T-cell (primary cell): ENCODE measurements at places on chromosomes 11 and 22. TPM values are rescaled to one million over a fixed set of nuclear protein-coding genes. Genes with fewer than 3 reads are reported as not detected.
A peak's percentile ranks its signal among the peaks of the same experiment; 100 is the strongest.

Gene OR8D1
- total RNA-seq = not detected

Gene OR52H1
- 0.25 TPM for total RNA-seq

DNA sequence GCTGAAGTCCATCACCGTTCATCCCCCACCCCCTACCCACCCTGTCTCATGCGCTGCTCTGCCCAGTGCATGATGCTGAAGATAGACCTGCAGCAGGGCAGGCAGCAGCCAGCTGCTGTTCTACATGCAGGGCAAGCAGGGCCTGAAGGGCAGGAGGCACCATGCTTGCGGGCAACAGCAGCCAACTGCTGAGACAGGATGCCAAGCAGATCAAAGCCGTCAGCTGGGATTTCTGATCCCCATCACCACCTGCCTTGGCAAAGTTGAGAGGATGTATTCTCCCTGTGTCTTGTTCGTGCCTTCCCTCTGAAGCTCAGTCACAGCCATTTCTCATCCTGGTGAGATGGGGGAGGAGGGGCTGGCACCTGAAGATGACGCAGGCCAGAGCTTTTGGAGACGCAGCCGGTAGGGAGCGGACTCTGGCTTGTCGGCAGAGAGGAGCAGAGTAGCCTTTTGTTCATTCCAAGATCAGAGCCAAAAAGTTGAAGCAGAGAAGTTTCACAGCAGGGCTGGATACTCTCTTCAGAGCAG, 227.0 kb downstream of the GRIK4 start:
- no peak overlapping the region for H3K27ac ChIP-seq
- H3K27me3 ChIP-seq = peaks cover 26% of the 10 kb centered on the region
- H3K36me3 ChIP-seq = no peaks in the 10 kb centered on the region
- no peak overlapping the region for H3K4me3 ChIP-seq
- no peak for DNase-seq

DNA sequence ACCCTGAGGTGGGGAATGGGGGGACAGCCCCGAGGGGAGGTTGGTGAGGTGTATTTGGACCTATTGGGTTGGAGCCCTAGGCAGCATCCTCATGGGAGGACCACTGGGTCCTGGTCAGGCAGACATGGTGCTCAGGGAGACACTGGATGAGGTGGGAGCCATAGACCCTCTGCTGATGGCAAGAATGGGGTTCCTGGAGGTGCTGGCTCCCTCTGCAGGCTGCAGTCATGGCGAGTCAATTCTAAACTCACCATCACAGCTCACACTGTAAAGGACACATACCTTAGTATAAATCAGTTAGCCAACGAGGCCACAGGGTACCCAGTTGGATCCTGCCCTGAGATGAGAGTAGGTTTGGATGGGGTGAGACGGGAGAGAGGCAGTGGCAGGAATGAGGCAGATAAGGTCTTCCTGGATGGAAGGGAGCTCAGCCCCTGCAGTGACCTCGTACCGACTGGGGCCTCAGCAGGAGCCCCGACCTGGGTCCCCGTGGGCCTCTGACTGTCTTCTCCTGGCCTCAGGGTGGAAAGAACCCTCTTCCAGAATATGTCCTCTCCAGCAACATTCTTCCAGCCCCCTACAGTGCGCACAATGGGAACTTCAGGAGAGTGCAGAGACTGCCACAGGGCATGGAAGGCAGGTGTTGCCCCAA, 1.7 kb upstream of the GAB4 start:
- peaks cover 49% of the 10 kb centered on the region for H3K27me3 ChIP-seq
- no peak overlapping the region for H3K4me3 ChIP-seq
- H3K4me1 ChIP-seq = no peaks in the 10 kb centered on the region
- H3K36me3 ChIP-seq = no peaks in the 10 kb centered on the region

Gene OR8A1
- total RNA-seq = not detected

- peaks cover 3% of the 10 kb centered on the region for H3K36me3 ChIP-seq
- H3K27me3 ChIP-seq = no peaks in the 10 kb centered on the region
- DNase-seq = no peak
- H3K4me3 ChIP-seq = peak overlapping the region; percentile 95
Measured at GRCh38 chr22:35649026-35649553, 844 bp downstream of the APOL6 start.

DNA sequence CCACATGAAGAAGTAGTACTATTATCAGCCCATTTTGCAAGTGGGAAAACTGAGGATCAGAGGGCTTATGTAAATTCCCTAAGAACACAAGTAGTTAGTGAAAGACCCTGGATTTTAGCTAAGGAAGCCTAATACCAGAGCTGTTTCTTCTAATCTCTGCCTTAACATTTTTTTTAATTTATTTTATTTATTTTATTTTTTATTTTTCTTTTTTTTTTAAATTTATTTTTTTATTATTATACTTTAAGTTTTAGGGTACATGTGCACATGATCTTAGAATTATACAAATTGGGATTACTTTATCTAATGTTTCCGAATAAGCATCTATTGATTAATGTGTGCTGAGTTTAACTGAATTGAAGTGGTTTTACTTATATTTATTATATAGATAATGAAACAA, 1015.3 kb downstream of the LRRC4C start:
- no peaks in the 10 kb centered on the region for H3K27me3 ChIP-seq
- H3K27ac ChIP-seq = no peak overlapping the region
- no peaks in the 10 kb centered on the region for H3K36me3 ChIP-seq
- no peak for DNase-seq
- H3K4me1 ChIP-seq = no peaks in the 10 kb centered on the region

DNA sequence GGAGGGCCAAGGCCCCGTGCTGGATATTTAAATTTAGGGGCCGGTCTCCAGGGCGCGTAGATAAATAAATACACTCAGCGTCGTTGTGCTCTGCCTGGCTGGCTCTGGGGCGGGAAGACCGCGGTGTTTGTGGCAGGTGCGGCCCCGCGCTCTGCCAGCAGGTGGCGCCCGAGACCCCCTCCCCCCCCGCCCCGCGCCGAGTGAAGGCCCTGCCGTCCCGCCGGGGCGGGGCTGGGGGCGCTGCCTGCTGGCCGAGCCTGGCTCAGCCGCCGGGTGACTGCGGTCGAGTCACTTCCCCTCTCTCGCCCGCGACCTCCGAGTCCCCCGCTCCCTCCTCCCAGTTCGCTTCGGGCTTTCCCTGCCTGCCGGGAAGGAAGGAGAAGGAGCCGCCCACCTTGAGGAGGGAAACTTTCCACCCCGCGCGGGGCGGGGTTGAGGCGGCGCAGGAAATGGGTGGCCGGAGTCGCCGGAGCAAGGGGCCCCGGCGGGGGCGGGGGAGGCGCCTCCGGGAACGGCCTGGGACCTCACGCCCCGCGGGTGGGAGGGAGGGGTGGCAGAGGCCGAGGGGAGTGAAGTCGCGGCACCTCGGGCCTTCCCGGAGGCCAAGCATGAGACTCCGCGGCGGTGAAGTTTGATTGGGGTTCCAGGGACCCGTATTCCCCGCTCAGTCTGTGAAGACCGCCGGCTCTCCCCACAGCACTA, 1.6 kb upstream of the EHBP1L1 start:
- peak overlapping the region; percentile 83 for H3K4me3 ChIP-seq
- H3K27me3 ChIP-seq = no peaks in the 10 kb centered on the region
- peak overlapping the region; percentile 86 for H3K27ac ChIP-seq
- peaks cover 81% of the 10 kb centered on the region for H3K4me1 ChIP-seq
- DNase-seq = peak; percentile 68

GRCh38 chr11:119332111-119332765, 2.1 kb upstream of the RNF26 start:
- no peaks in the 10 kb centered on the region for H3K27me3 ChIP-seq
- peaks cover 2% of the 10 kb centered on the region for H3K36me3 ChIP-seq
- H3K27ac ChIP-seq = no peak overlapping the region
- peaks cover 20% of the 10 kb centered on the region for H3K4me1 ChIP-seq
- DNase-seq = no peak

Gene OR6A2
- not detected for total RNA-seq

GRCh38 chr11:66311470-66311964, 5.3 kb downstream of the CD248 start:
- peak overlapping the region; percentile 92 for H3K27ac ChIP-seq
- no peaks in the 10 kb centered on the region for H3K36me3 ChIP-seq
- H3K4me3 ChIP-seq = peak overlapping the region; percentile 54
- no peak for DNase-seq
- peaks cover 17% of the 10 kb centered on the region for H3K27me3 ChIP-seq

GRCh38 chr11:65672180-65672860, 9.6 kb upstream of the RELA start:
- H3K36me3 ChIP-seq = no peaks in the 10 kb centered on the region
- H3K27me3 ChIP-seq = no peaks in the 10 kb centered on the region
- H3K27ac ChIP-seq = no peak overlapping the region
- DNase-seq = no peak

Gene OTOG
- not detected for total RNA-seq

GRCh38 chr11:128359515-128359914, 227.8 kb downstream of the ETS1 start:
- H3K4me3 ChIP-seq = no peak overlapping the region
- H3K36me3 ChIP-seq = no peaks in the 10 kb centered on the region
- H3K4me1 ChIP-seq = peaks cover 6% of the 10 kb centered on the region
- no peaks in the 10 kb centered on the region for H3K27me3 ChIP-seq
- no peak for DNase-seq
- no peak overlapping the region for H3K27ac ChIP-seq

DNA sequence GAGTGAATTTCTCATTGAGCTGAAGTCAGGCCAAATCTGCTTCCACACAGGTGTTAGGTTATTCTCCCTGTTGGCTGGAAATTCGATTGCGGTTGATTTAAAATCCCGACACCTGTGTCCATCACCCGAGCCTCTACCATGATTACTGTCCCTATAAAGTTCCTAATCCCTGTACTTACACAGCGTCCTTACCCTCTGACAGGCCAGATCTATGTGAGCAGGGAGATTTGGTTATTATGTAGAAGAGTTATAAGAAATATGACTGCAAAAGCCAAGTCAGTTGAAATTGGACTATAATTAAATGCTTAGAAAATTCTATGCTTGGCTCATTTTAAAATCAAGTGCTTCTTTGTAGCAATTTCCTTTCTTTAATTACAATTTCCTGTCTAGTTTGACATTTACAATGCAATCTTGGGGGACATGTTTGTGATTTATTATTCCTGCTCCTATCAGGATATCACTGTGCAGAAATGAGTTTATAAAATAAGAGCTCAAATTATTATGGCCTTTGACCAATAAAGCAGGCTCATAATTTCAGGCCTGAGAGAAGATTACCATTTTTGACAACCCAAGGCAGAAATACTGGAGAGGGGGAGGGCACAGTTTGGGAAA, 32.5 kb upstream of the LMO1 start:
- no peak overlapping the region for H3K27ac ChIP-seq
- H3K36me3 ChIP-seq = no peaks in the 10 kb centered on the region
- H3K4me3 ChIP-seq = no peak overlapping the region
- no peaks in the 10 kb centered on the region for H3K4me1 ChIP-seq
- no peak for DNase-seq

Gene CD59
- total RNA-seq = 75.7 TPM

- peaks cover 3% of the 10 kb centered on the region for H3K27me3 ChIP-seq
- H3K4me1 ChIP-seq = peaks cover 2% of the 10 kb centered on the region
- no peak for DNase-seq
- no peak overlapping the region for H3K27ac ChIP-seq
Measured at GRCh38 chr11:782264-783174, 5.2 kb upstream of the GATD1 start.

- peaks cover 38% of the 10 kb centered on the region for H3K27me3 ChIP-seq
- H3K4me3 ChIP-seq = no peak overlapping the region
- H3K36me3 ChIP-seq = no peaks in the 10 kb centered on the region
- no peak for DNase-seq
- no peak overlapping the region for H3K27ac ChIP-seq
- no peaks in the 10 kb centered on the region for H3K4me1 ChIP-seq
Measured at GRCh38 chr11:117591316-117592039, 205.5 kb downstream of the DSCAML1 start.

DNA sequence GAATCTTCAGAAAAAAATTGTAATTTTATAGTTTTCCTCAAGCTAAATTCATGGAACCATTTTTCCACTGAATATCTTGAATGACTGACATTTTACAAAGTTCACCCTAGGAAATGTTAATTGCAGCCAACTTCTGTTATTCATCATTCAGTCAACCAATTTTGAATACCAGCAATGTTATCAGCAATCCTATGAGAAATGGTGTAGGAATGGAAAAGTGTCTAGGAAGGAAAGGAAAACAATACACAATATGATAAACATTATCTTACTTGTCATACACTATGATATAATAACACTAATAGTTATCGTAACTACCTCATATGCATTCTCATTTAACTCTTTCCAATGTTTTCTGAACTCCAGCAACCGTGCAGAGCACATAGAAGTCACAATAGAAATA, 790.5 kb upstream of the LRRC4C start:
- H3K4me1 ChIP-seq = no peaks in the 10 kb centered on the region
- no peaks in the 10 kb centered on the region for H3K36me3 ChIP-seq
- H3K27me3 ChIP-seq = no peaks in the 10 kb centered on the region
- H3K27ac ChIP-seq = no peak overlapping the region
- DNase-seq = no peak

DNA sequence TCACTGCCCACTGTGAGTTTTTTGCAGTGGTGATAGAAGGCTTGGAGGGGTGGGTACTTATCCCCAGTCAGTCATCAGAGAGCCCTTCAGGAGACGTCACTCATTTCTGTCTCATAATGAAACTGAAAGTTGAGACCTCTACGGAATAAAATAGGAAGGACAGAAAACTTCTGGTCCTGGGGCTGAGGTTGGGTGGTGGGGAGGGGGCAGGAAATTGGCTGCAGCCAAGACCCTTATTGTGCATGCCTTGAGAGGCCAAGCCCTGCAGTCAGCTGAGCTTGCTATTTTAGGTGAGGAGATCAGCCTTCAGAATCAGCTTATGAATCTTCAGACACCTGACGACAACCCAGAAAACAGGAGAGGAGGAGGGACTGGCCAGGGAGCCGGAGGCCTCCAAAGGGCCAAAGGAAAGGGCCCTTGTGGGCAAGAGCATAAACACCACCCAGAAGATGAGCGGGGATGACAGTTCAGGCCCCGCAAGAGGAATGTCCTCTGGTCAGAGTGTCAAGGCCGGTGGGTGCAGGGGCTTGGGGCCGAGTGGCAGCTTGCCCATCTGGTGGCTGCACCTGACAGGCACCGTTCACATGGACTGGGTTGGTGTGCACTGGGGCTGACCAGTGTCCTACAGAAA, 17.9 kb upstream of the ADA2 start:
- H3K27ac ChIP-seq = peak overlapping the region; percentile 78
- no peak for DNase-seq
- H3K4me1 ChIP-seq = peaks cover 12% of the 10 kb centered on the region
- no peaks in the 10 kb centered on the region for H3K27me3 ChIP-seq
- H3K36me3 ChIP-seq = no peaks in the 10 kb centered on the region

GRCh38 chr11:119803726-119804294, 74.8 kb upstream of the NECTIN1 start:
- H3K27me3 ChIP-seq = peaks cover 38% of the 10 kb centered on the region
- DNase-seq = no peak
- H3K36me3 ChIP-seq = no peaks in the 10 kb centered on the region
- no peak overlapping the region for H3K27ac ChIP-seq

DNA sequence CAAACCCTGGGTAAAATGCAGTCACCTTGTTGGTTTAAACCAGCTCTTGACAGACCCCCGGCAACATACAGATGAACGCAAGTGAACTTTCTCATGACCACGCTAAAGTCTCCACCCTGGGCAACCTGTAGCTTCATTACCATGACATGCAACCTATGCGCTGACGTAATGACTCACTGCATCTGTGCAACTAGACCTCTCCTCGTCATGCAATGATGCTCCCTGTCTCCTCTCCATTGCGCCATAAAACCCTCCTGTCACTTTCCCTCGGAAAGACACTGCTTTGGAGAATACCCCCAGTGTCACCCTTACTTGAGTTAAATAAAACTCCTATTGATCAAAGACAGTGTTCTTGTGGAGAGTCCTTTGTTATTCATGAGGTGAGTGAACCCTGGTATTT, 52.5 kb downstream of the RCN1 start:
- no peak overlapping the region for H3K4me3 ChIP-seq
- H3K27ac ChIP-seq = no peak overlapping the region

GRCh38 chr22:27715106-27715505, 86.5 kb downstream of the MN1 start:
- H3K4me1 ChIP-seq = no peaks in the 10 kb centered on the region
- no peak overlapping the region for H3K4me3 ChIP-seq
- no peaks in the 10 kb centered on the region for H3K36me3 ChIP-seq
- H3K27ac ChIP-seq = no peak overlapping the region
